ENCODE measurements at places on chromosomes 3 and 15.

GRCh38 chr3:88141458-88142083 is 8.2 kb upstream of the C3orf38 start:
- DNase-seq, result no peak

DNA sequence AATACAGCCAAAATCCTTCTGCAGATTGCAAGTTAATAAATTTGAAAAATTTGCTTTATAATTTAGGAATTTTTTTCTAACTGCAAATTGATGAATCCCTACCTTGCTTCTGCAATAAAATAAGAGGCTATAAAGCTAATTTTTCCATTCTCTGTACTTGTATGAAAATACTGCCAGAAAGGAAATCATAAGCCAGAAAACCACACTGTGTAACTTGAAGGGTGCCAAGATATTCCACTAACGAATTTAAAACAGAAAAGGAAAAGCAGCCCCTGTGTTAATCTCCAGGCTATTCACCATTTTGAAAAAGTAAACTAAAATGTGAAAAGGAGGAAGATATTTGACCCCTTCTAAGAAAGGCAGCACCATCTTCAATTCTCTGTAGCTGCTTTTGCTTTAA is 557.9 kb upstream of the ZNF385D start:
- DNase-seq, result no peak

DNA sequence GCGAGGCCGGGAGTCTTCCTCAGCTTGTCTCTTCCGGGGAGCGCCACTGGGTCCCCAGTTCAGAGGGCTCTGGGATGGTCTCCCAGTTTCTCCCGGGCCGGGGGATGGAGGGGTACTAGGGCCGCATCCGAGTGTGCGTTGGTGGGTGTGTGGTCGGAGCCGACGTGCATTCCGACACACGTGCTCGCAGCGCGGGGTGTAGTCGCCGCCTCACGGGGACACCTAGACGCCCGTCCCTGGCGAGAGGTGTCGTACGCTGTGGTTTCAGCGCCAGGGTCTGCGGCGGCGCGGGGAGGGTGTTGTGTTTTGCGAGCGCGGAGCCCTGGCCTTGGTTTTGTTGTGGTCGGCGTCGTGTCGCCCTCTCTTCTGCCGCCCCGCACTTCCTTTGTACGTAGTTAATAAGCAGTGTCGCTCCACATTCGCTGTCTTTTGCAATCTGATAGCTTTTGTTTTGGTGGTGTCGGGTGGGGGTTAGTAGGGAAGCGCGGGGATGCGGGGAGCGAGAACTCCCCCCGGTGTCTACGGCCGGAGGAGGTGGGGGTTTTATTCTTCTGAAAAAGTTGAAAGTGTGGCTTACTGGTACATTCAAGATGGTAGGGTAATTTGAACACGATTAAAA is 2.2 kb downstream of the IGF1R start:
- peak; percentile 76 for DNase-seq

DNA sequence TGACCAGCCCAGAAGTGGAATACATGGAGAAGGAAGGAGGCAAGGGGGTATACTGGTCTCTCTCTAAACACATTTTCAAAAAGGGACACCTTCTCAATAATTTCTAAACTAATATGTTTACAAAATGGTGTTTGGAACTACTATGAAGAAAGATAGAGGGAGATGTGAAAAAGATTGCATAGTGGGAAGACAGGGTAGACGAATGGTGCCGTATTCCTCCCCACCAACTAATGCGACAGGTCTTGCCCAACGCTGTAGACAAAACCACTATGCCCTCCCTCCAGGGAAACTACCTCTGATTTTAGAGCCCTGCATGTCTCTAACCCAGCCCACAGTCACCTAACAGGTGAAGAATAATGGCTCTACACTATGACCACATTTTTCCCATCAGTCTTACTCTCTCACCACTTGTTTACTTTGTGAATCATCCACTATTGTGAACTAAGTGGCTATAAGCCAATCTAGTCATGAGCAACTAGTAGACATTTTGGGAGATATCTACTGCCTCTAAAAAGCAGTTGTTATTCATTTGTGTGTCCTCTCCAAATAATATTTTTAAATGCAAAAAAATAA is 108.2 kb upstream of the UBE2E2 start:
- no peak for DNase-seq

DNA sequence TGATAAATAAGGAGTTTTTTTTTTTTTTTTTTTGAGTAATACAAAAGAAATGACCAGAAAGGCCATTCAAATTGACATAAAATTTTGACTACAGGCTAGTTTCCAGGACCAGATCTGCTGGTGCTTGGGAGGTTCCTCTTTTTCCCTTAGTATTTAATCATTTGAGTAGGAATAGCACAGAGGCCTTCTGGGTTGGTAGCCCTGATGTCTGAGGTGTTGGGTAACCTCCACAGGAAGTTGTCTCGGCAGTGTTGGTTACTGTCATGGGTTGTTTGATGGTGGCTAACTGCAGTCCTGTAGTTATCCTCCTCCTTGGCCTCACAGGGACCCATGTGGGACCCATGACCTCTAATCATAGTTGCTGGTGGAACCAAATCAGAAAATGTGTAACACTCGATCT is 91.1 kb downstream of the USP13 start:
- peak; percentile 14 for DNase-seq

DNA sequence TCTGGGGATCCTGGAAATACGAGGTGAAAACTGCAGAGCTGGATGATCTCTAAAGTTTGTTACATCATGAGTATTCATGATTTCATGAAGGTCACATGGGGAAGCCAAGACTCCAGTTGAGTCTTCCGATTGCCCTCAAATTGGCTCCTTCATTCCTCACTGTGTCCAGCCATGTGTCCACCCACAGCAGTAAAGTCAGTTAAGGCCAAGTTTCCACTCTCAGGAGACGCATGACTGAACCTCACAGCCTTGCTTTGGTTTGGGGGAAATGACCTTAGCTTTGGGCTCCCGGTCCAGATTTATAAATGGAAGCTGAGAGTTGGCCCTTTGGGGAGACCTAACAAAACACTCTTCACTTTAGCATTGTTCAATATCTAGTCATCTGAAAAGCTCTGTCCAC is 289.7 kb upstream of the MCTP2 start:
- DNase-seq, result no peak

All from CD4-positive, alpha-beta T cell (primary cell).